Thoracic aorta (tissue), 2 donors: ENCODE measurements at places on chromosomes 12 and 14.

GRCh38 chr12:120121766-120122293, 5.3 kb upstream of the RAB35 start:
- no peak for DNase-seq

DNA sequence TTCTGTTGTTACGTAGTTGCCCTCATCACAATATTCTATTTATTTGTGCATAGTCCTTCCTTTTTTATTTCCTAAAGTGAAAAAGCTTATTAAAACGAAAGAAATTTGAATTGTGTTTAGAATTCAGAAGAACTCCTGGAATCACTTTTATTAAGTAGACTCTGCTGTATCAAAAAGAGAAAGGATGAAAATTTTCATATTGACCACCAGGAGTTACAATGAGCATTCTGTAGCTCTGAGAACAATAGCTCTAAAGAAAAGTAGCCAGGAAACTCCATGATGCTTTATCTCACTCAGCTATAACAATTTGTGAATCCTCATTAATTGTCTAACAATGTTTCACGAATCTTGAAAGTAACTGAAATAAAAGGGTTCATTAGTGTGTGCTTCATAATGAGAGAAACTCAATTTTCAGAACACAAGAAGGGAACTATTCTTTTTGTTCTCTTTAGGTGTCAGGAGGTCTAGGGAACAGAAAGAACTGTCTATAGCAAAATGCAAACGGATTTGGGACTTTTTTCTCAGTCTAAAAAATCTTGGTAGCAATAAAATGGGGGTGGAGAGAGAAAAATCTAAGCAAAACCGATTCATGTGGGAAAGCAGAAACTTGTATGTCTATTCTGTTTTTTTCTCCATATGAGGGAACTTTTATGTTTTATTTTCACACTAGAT, 19.3 kb downstream of the ASCL1 start:
- no peak for DNase-seq

- DNase-seq = no peak
These were observed 52.4 kb downstream of the ANAPC7 start for GRCh38 chr12:110351119-110351518.

- DNase-seq = no peak
These were observed 121.7 kb downstream of the RALGAPA1 start for GRCh38 chr14:35687335-35687939.

- DNase-seq = no peak
These were observed 53.4 kb upstream of the MMP17 start for GRCh38 chr12:131774576-131775391.

GRCh38 chr14:68877993-68878575, 85.2 kb upstream of the ZFP36L1 start:
- no peak for DNase-seq

DNA sequence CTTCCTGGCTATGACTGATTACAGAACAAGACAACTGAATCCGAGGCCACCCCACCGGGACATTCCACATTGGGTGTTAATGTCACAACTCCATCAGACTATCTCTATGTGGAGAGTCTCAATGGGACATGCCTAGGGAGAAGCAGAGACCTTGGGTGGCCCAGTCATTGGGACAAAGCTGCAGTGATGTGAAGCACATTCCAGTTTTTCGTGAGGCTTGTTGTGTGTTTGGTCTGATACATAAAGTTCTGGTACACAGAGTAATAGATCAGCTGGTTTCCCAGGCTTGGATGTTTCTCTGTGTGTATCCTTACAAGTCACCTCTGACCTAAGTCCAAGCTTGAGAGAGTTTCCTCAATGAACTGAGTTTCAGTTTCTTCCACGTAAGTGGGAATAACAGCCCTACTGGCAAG, 42.3 kb downstream of the CPM start:
- DNase-seq = no peak

DNA sequence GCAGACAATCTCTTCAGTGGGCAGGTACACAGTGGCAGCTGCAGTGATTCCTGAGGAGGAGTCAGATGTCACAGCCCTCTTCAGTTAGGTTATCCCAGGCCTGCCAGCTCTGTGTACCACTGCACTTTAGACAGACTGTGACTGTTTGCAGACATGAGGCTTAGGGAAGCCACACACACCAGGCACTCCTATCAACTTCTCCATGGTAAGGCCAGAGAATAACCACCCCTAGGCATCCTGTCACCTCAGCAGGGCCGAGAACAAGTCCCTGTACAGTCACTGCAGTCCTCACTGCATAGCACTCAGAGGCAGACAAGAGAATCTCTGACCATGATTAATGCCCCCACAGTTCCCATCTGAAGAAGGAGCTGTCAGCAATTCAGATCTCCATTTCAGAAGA, 296.5 kb downstream of the GALC start:
- DNase-seq = no peak

DNA sequence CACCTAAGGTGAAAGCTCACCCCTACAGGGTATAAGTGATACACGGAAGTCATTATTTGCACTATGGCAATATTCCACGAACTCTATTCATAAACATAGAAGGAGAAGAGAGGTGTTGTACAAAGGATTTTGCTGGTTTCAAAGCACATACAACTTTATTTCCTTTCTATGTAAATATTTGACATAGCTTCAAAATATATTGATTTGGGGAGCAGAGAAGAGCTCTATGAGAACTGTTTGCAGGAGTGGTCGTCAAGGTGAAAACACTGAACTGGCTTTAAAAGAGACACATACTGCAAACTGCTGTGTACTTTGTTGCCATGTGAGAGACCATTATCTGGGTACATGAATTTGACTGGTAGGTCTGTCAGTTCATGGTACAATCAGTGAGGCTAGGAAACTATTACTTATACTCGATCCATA, 16.7 kb downstream of the CNIH1 start:
- no peak for DNase-seq

GRCh38 chr14:91367173-91368171, 50.1 kb downstream of the CCDC88C start:
- no peak for DNase-seq

DNA sequence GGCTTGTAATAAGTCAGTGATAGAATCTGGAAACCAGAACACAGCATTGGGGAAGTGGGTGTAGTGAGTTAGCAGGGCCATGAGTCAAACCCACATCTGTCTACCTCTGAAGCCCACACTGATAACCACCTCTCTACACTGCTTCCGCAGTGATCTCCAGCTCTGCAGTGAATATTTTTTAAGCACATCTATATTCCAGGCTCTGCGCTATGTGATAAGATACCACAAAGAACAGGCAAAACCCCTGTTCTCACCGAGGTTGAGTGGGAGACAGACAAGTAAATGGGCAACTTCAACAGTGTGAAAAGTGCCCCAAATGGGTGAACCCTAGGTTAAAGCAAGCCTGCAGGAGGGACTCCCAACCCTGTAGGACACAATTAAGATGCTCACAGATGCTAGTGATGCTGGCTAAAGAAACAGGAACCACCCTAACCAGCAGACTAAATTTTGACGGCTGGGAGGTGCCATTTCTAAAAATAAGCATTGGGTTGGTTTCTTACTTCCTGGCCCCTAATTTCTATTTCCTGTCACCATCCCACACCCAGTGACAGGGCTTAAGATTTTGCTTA, 375.0 kb downstream of the DPF3 start:
- no peak for DNase-seq

DNA sequence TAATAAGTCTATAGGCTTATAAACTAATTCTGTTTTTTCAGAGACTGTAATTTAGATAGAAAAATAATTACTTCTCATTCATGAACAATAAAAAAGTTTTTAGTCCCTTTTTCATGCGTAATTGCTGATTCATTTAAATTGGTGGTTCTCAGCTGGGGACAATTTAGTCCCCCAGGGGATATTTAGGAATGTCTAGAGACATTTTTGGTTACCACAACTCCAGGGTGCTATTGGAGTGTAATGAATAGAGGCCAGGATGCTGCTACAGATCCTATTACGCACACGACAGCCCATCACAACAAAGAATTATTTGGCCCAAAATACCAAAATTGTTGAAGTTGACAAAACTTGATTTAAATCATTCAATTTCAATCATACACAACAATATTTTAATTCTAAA, 22.8 kb upstream of the VCPKMT start:
- no peak for DNase-seq

DNA sequence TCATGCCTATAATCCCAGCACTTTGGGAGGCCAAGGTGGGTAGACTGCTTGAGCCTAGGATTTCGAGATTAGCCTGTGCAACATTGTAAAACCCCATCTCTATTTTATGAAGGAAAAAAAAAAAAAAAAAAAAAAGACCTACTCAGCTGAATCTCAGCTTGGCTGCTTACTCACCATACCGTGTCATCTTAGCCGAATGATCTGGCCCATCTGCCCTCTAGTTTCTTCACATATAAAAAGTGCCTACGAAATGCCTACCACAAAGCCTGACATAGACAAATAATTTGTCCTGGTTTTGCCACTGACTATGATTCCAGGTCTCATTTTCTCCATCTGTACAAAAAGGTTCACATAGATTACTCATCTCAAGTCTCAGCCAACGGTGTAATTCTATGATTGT, 10.1 kb downstream of the DIABLO start:
- no peak for DNase-seq

DNA sequence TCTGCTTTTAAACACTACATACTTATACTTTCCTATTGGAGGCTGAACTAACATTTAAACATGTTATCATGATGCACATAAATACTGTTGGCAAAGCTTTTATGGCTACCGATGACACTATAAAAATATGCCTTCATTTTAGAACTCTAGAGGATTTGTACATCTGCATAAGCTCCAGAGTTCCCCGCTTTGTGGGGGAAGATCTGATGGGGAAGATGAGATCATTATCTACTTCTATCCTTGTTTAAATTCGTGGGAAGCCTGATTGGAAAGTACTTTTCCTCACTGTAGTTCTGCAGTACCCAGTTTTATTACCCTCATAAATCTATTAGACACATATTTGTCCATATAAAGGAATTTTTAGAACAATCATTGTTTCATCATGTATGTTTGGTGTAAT, 299.6 kb upstream of the ATP2B1 start:
- no peak for DNase-seq

DNA sequence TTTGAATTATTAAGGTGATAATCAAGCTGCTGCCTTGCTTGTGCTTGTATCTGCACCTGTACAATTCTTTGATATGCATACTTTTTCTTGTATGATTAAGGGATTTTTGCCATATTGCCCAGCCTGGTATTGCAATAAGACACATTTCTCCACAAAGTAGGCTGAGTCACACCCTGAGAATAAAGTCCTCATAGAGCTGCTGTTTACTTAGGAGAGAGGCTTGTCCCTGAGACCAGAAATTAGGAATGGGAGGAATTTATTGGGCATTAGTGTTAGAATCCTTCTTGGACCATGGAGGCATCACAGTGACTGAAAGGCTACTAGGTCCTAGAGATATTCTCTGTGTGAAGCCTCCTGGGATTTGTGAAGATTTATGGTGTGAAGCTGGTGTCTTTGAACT, 506.8 kb upstream of the FBXO33 start:
- no peak for DNase-seq

DNA sequence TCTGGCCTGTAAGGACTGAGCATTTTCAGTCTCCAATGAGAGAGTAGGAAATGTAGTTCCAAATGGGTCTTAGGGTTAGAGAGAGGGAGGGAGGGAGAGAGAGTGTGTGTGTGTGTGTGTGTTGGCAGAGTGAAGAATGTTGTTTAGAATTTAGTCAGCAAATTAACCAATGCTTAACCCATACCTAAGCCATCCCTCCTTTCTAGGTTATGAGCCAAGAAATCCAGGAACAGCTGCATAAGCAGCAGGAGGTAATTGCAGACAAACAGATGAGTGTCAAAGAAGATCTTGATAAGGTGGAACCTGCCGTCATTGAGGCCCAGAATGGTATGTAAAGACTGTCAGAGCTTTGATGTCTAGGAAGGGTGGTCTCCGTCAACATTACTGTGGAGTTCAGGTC, 56.9 kb downstream of the HSP90AA1 start:
- no peak for DNase-seq

GRCh38 chr14:102590667-102591099, 1.8 kb upstream of the RCOR1 start:
- no peak for DNase-seq

DNA sequence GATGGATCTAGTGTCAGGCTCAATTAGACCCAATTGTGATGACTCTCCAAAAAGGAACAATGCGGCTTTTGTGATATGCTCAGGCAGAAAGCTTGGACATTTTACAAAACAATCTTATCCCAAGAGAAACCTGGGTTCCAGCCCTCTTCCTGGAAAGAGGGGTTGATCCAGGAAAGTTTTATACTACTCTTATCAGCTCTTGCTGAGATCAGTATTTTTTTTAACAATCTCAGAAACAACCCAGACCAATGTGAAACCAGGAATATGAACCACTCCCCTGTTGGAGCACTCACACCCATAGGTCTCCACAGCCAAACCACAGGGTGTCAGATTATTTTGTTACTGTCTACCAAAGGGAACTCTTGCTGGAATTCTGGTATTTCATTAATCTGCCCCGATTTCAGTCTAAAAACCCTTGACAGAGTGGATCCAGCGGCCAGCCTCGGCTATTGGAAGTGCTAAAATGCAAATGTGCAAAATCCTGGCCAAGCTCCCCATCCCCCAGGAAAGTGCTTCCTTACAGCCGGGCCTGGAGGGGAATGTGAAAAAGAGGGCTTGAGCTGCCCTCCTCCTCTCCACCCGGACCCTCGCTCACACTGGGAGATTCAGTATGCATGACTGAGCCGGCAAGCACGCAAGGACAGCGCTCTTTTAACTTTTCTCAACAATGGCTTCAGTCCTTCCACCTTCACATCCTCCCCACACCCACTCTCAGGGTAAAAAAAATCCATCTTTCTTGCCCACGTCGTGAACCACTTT, 4.0 kb downstream of the FBXL14 start:
- no peak for DNase-seq

DNA sequence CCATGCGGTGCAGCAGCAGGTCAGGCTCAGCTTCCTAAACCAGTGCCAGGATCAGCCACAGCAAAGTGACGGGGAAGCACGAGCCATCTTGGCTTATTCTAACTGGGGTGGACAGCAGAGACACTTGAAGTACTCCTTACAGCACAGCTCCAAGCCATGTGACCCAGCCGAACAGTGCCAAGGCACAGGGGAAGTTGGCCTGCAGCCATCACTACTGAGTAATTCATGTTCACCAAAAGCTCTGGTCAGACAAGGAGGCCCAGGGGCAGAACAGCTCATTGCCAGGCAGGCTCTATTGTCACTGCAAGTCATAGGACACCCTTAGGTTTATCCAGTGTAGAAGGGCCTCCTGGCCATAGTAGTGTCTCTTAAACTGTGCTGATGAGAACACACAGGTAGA, 23.4 kb upstream of the SLC35F4 start:
- peak; percentile 11 for DNase-seq

DNA sequence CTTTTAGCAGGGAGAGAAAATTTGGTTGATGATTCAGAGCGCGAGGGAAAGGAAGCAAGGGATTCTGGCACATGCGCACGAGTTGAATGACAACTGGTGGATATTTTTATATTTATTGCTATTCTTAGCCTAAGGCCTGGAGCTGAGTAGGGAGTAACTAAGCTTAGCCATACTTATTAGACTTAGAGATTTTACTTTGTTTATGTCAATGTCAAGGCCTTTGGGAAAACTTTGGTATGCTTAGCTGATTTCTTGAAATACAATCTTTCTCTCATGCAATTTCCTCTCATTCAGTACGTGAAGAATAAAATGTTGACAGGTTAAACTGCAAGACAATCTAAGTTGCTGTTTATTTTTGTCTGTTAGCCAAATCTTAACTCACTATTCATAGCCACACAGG, 101.1 kb downstream of the CRADD start:
- peak; percentile 31 for DNase-seq
